NCI-H2081 (cell line): ENCODE measurements at places on chromosomes 1 and 21.

GRCh38 chr1:176767714-176768136, 304.8 kb downstream of the PAPPA2 start:
- DNase-seq, result no peak

GRCh38 chr1:53249706-53250105, 11.4 kb upstream of the MAGOH start:
- no peak for DNase-seq

DNA sequence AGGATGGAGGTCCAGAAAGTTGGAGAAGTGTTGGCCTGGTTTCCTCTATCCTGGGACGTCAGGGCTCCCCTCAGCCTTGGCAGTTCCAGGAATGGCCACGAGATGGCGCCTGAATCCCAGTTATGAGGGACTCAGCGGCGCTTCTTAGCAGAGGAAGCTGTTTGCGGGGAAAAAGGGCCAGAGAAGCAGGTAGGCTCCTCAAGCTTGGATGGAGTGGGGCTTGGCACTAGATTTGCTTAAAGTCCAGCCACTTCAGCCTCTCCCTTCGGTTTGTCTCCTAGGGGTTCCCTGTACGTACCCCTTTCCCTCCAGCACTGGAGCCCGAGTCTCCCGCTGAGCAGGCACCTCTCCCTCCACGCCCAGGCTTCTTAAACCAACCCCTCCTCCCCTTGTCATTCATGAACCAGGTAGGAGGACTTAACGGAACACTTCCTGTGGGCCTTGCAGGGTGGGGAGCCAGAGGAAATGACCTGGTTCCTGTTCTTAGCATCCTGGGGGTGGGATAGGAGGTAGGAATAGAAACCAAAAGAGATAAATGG, 32.0 kb upstream of the TENT5B start:
- peak; percentile 64 for DNase-seq

DNA sequence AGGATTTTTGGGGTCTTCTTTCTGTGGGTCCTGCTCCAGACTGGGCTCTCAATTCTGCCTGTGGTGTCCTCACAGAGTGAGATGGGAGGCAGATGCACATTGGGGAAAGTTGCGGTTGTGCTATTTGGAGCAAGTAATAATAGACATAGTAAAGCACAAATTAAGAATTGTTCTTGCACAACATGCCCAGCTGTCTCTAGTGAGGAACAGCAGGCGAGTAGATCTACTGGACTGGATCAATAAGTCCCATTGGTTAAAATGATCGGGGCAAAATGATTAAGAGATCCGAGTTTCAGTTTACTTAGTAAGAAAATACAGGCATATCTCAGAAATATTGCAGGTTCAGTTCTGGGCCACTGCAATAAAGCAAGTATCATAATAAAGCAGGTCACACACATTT, 448.3 kb upstream of the PROX1 start:
- DNase-seq, result no peak

DNA sequence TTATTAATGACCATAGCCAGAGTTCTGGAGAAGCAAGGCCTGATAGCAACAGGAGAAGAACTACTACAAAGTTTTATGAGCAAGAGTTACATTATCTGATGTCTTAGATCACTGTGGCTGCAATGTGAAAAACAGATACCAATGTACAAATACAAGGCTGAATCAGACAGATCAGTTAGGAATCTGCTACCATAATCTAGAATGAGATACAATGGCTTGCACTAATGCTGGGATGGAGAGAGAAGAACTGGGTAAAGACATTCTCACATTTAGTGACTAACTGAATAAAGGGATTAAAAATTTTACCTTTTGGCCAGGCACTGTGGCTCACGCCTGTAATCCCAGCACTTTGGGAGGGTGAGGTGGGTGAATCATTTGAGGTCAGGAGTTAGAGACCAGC, 41.3 kb downstream of the ARID4B start:
- DNase-seq, result no peak

GRCh38 chr1:204258213-204259115, 44.7 kb upstream of the GOLT1A start:
- peak; percentile 68 for DNase-seq

GRCh38 chr1:19232524-19232846, 18.8 kb downstream of the EMC1 start:
- DNase-seq, result no peak

DNA sequence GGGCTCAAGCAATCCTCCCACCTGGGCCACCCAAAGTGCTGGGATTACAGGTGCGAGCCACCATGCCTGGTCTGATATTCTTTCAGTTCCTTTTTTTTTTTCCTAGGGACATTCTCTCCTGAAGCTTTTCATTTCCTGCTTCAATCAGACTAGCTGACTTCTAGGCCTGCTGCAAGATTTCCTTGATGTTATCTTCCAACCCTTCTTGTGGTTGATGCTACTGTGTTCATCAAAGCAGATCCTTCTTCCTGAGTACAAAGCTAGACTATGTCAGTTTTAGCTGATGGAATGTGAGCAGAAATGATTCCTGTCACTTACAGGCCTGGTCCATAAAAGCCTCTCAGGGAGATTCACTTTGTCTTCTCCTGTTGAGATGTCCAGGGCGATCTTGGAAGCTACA, 146.4 kb downstream of the CDC7 start:
- DNase-seq, result no peak

GRCh38 chr1:40650075-40650474, 15.4 kb downstream of the RIMS3 start:
- no peak for DNase-seq

DNA sequence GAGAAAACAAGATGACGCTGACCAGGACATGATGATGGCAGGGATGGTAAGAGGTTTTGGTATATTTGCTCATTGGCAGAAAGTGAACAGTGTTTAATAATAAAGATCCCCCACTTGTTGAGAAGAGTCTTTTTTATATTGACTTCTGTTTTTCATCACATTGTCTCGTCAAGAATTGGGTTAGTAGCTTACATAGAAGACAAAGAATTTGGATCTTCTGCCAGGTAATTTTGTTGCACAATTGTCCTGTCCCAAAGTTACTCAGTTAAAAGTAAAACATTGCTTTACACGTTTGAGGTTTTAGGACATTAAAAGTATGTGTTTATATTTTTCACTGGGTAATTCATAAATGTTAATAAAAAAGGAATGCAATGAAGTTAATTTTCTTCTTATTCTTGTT, 48.3 kb upstream of the LAMC2 start:
- no peak for DNase-seq

DNA sequence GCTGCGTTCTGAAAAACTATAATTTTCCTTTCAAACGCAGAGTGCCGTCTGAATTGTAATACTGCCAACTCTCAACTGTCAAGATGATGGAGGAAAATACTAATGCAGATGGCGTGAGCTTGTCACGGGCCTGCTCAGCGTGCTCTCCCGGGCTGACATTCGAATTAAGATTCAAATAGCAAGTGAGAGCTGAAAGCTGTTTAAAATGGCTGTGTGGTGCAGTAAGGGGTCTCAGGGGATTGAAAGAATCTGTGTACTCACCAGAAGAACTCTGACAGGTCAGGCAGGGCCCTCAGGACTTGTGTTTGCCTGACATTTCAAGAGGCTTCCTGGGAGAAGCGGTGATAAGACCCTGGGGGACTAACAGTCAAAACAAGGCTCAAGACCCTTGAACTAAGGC, 33.1 kb downstream of the ZMYND12 start:
- peak; percentile 89 for DNase-seq

DNA sequence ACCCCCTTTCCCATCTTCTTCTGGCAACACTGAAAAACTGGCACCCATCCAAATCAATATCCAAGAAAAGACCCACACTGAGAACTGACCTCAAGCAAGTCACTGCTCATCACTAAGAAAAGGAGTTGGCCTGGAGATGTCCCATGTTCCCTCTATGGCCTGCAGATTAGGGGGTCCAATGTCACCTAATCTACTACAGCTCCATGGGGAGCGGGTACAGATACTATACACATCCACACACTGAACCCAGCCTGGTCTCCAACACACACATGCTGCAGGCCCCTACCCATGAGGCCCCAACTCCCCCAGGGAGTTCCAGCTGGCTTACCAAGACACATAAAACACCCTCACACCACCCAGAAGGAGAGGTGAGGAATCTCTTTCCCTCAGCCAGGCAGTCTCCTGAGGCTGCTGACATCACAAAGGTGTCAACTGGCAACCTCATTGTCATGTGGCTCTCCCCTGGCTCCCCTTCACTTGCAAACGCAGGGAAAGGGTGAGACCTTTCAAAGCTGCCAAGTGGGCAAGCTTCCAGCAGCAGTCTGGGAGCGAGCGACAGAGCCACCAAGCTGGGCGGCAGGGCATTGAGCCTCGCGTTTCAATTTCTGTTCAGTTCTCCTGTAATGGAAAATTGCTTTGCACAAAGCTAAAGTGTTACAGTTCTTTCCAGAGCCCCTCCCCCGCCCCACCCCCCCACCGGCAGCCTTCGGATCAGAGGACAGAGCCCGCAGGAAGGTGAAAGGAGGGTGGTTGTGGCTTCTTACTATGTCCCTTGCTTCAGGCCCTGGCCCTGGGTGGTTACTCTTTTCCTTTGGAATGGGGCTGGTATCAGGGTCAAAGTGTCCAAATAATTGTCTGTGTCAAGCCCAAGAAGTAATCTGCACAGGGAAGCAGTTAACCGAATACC, at the start of gene LRRC52:
Gene LRRC52 (plus strand): TSS at position 469 of the 907 bp plus-strand sequence. CDS start 297 bp downstream, at position 766.
- peak; percentile 76 for DNase-seq

DNA sequence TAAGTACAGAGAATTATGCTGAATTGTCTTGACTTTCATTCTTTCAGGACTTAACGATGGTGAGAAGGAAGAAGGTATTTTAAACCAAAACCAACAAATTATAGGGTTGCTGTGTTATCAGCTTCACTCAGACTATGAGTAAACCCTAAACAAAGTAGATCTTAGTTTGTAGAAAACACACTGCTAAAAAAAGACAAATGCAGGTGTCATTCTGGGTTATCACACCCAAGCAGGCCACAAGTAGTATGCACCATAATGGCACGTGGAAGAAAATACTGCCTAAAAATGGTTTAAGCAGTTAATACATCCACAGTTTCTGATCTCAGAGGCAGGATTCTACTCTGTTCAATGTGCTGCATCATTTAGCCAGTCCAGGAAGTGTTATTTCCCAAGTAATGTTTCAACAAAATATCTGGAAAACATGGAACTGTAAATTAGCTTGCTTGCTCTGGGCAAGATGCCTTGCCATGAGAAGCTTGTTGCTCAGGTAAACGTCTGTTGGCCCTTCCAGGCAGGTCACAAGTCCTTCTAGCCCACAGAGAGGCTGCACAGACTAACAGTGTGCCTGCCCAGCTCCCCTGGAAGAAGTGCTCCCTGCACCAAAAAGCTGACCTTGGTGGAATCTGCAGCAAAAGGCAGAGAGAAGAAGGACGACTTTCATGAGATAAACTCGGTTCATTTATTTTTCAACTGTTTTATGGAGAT, 4.1 kb downstream of the DIPK1A start:
- no peak for DNase-seq

DNA sequence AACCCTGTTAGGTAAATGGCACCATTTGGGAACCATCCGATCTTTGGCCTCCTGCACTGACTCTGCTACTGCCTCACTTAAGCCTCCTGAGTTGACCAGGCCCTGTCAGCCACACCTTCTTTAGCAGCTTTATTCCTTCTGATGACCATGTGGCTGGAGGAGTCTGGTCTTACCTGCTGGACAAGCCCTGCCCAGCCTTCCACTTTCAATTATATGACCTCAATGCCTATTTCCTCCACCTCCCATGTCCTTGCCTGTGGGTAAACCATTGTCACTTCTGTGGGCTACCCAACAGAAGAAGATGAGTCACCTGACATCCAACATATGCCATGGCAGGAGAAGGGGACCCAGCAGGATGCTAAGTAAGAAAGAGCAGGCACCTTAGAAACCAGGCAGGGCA, 393.8 kb downstream of the NTNG1 start:
- no peak for DNase-seq

DNA sequence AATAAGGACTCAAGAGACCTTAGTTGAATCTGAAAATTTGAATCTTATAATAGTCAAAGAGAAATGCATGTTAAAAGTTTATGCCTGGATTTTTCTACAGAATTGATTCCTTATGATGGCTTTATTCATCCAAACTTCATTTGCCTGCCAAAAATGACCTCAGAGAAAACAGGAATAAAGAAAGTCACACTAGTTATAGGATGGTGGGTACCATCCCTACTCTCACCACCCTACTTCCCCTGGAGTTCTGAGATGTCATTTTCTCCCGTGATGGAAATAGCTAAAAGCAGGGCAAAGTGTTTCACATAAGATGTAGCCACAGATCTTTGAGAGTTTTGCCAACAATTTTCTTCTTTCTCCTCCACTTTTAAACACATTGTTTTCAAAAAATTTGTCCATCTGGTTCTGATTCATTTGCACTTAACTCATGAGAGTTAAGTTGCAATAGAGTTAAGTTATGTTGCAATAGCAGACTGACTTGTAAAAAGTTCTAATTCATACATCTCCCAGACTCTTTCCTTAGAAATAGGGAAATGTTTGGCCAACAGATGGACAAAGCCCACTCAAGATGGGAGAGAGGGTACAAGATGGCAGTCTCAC, 384.6 kb downstream of the PLPP3 start:
- no peak for DNase-seq

GRCh38 chr1:159600894-159601293, 13.3 kb downstream of the APCS start:
- DNase-seq, result no peak

- no peak for DNase-seq
These were observed 8.0 kb downstream of the LMO4 start for GRCh38 chr1:87336623-87337067.

- no peak for DNase-seq
These were observed 29.0 kb downstream of the PPFIA4 start for GRCh38 chr1:203055161-203055799.

GRCh38 chr1:39089931-39090521, 63.9 kb downstream of the NDUFS5 start:
- no peak for DNase-seq

DNA sequence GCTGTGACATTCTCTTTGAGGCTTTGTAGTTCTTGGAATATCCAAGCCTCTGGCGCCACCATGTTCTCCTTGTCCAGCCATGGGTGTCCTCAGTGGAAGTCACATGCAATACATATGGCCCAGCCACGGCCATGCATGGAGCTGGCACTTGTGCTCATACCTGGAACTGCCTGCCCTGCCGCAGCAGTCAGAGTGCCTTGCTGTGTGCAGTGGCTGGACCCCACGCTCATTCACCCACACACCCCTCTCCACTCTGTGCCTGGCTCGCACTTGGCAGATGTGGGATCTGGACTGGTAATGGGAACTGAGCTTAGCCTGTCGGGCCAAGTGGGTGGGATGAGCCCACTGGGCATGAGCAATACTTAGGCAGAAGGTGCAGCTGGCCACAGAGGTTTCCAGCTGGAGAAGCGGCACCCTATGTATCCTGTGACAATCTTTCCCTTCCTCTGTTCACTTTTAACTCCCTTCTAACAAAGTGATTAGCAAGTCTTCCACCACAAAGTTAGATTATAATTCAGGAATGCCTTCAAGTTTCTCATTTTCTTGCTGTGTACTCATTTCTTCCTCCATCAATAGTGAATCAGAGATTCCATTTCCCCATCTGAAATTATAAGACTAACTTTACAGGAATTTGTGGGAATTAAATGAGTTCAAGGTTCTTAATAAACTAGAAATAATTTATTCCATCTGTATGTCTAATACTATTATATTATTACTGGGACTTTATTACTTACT, 351.6 kb upstream of the NCAM2 start:
- DNase-seq, result no peak

DNA sequence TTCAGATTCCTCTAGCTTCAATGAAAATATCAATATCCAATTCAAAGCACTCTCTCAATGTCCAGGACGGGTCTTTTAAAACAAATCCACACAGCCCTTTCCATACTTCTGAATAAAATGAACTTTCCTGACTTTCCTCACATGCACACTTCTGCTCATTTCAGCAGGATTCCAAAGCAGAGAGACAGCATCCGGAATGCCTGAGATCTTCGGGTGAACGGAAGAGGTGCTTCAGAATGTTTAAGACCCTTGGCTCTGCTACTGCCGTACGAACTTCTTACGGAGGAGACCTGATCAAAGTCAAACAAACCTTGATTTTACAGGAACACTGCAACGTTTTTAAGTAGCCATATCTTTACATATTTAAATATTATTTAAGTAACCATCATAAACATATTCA, 245.7 kb downstream of the PTBP2 start:
- DNase-seq, result no peak
